ENCODE measurements at places on chromosomes 1 and 21. TPM values are rescaled to one million over a fixed set of nuclear protein-coding genes. Genes with fewer than 3 reads are reported as not detected.

Gene MPL
- not detected for total RNA-seq

Gene TRAF3IP3
- 0.61 TPM for total RNA-seq

Gene ZSCAN20
- 5.1 TPM for total RNA-seq

Gene CNTN2
- not detected for total RNA-seq

Gene GABRD
- 0.16 TPM for total RNA-seq

Gene TRIM17
- total RNA-seq: not detected

Gene IGSF5
- total RNA-seq: 0.48 TPM

Gene ESRRG
- total RNA-seq: 0.90 TPM

Gene HPCA
- total RNA-seq: not detected

Data from SK-MEL-5 (cell line).